ENCODE measurements at places on chromosomes 4 and X.

DNA sequence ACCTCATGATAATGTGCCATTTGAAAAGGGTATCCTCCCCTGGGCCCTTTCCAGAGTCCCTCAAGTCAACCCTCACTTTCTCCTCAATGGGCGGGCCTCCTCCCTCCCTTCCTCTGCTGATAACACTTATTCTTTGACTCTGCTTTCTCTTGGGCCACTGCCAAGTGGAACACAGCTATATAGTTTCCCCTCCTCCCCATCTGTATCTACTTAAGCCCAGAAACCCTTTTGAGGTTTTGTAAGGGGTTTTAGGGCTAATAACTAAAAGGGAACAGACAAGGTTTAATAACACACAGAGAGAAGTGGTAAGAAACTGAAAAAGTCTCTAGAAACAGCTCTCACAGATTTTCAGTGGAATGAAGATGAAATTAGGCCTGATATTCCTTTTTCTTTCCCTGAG lies 116.7 kb downstream of the GPC3 start:
- no peak for DNase-seq

DNA sequence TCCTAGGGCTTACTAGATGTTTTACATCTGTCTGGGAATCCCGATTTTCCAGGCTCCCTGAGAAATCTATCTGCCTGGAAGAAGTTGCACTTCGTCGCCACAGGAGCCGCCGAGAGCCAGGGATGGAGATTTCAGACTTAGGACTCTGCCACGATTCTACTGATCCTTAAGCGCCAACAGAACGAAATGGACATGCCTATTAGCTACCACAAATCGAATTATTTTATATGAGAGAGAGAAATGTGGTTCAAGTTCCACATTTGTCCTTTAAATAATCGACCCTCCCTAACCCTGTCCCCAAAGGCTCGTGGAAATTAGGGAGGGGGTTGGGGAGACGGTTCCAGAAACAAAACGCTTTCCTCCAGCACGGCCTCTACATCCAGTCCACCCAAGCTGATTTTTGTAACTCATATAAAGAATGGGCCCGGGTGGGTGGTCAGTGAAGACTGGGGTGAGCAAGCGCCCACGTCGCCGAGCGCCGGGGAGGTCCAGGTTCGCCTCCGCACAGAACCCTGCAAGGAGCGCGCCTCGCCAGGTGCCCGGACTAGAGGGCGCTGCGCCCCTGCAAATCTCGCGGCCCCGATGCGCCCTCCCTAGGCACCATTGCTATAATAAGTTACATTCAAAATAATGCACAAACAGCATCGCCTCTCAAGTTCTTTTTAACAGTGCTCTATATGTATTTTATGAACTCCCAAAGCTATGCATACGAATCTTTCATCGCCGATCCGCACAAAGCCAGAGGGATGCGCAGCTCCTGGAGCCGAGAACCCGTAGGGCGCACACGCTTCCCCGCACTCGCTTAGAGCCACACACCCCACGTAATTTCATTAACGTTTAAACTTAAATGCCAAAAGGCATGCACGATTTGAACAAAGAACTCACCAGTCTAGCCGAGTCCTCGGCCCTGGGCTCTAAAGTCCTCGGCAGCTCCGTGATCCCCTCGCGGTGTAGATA lies 2.1 kb upstream of the FAT1 start:
- peak; percentile 88 for DNase-seq

- no peak for DNase-seq
Observed at GRCh38 chrX:21747558-21747957, 10.4 kb downstream of the SMPX start.

DNA sequence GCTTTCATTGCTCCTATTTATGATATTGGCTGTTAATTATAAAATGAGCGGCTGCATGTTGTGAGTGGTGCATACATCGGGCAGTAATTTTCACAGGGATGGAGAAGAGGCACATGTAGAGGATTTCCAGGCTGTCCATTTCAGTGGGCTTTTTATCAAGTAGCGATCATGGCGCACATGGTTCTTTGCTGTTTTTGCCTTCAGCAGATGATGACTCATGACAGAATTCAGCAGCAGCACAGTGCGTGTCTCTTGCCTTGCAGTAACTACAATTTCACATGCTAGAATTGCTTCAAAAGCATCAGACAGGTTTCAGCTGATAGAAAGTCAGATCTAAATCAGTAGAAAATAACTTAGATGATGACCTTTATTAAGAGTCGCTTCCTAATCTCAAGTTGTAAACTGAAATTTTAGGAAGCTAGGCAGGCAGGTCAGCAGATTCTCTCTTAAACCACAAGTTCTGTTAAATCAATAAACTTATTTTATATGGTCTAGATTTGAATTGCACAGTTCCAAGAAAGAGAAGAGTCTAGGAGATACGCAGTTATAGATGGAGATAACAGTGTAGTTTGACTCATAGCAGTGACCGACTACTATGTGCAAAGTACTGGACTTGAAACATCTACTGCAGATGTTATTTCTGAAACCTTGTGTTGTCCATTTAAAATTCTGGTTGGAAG lies 35.8 kb downstream of the LRP2BP start:
- peak; percentile 61 for DNase-seq

DNA sequence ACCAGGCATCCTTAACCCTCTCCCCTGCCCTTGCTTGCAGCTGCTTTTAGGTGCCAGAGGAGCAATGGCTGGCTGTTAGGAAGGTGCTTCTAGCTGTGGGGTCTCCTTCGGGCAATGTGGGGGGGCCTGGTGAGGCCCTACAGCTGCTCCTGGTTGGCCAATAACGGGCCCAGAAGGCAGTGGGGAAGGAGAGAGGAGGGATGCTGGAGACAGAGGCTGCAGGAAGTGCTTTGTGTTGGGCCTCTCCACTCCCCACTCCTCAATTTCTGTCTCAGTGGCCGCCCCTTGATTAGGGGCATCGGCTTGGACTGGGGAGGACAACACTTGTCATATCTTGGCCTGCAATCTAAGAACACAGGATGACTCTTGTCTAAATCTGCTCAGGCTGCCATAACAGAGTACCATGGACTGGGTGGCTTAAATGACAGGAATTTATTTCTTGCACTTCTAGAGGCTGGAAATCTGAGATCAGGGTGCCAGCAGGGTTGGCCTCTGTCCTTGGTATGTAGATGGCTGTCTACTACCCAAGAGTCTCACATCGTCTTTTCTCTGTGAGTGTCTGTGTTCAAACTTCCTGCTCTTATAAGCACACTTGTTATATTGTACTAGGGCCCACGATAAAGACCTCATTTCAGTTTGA lies 374.3 kb downstream of the MID1IP1 start:
- no peak for DNase-seq

DNA sequence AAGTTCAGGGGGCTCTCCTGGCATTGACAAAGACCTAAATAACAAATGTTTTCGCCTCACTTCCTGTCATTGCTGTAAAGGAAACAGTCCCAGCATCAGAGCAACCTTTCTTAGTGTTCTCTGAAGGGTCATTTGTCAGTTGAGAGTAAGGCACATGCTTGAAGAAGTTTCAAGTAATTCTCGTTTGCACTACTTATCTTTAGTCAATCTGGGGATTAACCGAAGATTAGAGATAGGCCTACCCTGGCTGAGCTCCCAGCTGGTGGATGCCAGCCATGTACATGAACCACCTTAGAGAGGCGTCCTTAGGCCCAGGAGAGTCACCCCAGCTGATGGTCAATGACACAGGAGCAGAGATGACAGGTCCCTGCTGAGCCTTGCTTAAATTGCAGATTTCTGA lies 189.9 kb upstream of the PGRMC2 start:
- no peak for DNase-seq

Data from fibroblast of skin of right biceps (primary cell).